ENCODE measurements at places on chromosomes 6 and 20.

- peak; percentile 20 for DNase-seq
Measured at GRCh38 chr6:31402324-31403282, 792 bp upstream of the MICA start.

DNA sequence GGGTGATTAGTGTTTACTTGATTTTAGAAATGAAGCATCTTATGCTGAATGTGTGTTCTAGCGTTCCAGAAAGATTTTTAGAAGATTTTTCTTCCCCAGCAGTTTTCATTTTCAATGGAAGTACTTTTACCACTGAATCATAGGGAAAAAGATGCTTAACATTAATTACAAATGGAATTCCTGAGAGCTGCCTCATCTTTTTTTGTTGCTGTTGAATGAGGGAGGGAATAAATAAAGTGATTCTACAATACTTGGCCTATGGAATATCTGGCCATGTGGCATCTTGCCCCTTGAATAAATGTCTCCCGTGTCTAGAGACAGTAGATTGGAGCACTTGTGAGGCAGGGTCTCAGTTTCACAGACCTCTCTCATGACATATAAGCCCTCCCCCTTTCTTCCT lies 44.1 kb upstream of the SLC22A1 start:
- no peak for DNase-seq

- DNase-seq: no peak
Measured at GRCh38 chr20:12270863-12271262, 353.2 kb downstream of the BTBD3 start.

DNA sequence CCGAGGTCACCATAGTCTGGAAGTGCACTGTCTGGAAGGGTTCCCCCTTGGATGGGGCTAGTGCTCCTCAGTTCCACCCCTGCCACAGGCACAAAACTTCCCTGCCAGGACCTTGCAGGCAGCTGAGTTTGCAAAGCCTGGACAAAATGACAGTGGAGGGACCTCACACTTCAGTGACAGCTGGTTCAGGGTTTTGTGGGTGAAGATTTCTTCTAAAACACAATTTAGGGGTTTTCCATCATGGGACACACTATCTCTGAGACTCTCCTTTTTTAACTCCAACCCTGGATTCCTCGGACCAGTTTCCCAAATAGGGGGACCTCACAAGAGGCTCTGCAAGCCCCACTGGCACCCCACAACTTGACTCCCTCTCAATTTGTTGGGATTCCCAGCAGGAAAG lies 33.6 kb upstream of the PREX1 start:
- DNase-seq: no peak

- peak; percentile 73 for DNase-seq
Measured at GRCh38 chr20:45611054-45611453, 18.5 kb upstream of the WFDC10A start.

DNA sequence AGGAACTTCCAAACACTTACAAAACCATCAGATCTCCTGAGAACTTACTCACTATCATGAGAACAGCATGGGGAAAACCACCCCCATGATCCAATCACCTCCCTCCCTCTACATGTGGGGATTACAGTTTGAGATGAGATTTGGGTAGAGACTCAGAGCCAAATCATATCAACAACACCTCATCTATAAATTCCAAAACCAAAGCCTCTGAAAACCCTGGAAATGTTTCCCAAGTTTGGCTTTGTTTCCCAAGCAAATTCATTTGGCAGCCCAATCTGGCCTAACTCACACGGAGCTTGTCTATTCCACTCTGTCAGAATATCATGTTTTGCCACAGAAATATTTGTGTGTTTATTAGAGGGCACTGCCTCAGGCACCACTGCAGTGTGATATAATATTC lies 142.6 kb downstream of the COL9A1 start:
- DNase-seq: no peak

DNA sequence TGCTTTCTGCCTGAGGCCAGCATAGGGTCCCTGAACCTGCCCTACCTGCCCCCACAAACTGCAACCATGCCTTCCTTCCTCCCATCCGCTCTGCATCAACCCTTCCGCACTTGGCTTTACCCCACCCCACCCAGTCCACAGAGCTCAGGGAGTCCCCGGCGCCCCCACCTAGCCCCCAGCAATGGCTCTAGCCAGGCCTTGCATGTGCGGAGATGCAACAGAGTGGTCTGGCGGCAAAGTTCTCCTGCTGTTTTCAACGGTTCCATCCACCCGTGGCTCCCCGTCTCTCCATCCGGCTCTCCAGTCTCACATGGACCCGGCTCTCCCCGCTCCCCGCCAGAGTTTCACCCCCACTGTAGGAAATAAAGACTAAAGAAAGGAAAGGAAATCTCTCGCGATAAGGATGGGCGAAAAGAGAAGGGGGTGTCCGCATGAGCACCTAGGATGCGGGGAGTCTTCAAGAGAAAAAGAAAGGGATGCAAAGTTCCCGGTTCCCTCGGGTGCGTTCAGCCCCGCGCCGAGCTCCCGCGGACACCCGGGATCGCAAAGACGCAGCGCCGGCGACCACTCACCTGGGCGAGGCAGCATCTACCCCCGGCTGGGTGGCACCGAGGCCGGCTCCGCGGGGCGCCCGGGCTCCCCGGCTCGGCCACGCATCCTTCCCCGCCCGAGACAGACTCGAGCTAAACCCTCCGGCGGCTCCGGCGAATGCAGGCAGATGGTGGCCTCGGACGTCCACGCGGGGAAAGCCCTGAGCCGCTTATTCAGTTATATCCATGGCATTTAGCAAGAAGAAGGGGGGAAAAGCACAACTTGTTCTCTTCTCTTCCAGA lies 579 bp downstream of the LRFN2 start:
- peak; percentile 2 for DNase-seq

DNA sequence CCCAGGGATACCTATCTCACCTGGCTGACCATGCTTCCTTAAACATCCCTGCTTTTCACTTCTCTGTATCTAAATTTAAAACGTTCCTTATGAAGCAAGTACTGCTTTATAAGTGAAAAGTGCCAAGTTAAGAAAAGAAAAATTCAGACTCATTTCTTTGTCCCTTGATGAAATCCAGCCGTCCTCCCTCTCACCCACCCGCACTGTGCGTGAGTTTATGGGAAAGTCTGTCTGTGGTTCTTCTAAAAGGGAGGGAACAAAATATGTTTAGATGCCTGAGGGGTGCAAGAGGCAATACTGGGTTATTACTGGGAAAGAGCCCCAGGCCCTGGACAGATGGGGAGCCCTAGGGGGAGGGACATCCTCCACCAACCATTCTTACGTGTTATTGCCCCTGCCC lies 31.2 kb downstream of the SPDEF start:
- DNase-seq: no peak

- peak; percentile 28 for DNase-seq
Measured at GRCh38 chr20:9408422-9409300, 105.7 kb upstream of the LAMP5 start.

GRCh38 chr6:143180826-143181225 lies 120.1 kb downstream of the AIG1 start:
- no peak for DNase-seq

DNA sequence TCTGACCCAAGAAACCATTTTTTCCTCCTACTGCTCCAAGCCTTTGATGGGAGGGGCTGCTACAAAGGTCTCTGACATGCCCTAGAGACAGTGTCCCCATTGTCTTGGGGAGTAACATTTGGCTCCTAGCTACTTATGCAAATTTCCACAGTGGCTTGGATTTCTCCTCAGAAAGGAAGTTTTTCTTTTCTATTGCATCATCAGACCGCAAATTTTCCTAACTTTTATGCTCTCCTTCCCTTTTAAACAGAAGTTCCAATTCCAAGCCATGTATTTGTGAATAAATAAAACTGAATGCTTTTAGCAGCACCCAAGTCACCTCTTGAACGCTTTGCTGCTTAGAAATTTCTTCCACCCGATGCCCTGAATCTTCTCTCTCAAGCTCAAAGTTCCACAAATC lies 51.0 kb downstream of the SLC22A2 start:
- no peak for DNase-seq

- DNase-seq: no peak
Measured at GRCh38 chr6:7246401-7247178, 66.4 kb downstream of the SSR1 start.

DNA sequence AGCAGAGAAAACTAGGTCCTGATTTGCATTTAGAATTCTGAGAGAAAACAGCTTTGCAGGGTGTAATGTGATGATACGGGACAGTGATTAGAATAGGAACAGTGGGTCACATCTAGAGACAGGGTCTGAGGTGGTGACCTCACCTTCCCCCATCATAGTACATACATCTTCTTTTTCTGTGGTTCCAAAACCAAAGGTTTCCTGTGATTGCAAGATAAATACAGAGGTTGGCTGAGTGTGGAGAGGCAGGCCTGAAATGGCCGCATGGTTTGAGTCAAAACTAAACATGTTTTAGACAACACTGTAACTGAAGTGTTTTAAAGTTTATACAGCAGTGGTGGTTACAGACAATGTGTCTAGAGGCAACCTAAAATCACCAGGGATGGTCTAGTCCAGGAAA lies 10.4 kb upstream of the NT5DC1 start:
- DNase-seq: no peak

DNA sequence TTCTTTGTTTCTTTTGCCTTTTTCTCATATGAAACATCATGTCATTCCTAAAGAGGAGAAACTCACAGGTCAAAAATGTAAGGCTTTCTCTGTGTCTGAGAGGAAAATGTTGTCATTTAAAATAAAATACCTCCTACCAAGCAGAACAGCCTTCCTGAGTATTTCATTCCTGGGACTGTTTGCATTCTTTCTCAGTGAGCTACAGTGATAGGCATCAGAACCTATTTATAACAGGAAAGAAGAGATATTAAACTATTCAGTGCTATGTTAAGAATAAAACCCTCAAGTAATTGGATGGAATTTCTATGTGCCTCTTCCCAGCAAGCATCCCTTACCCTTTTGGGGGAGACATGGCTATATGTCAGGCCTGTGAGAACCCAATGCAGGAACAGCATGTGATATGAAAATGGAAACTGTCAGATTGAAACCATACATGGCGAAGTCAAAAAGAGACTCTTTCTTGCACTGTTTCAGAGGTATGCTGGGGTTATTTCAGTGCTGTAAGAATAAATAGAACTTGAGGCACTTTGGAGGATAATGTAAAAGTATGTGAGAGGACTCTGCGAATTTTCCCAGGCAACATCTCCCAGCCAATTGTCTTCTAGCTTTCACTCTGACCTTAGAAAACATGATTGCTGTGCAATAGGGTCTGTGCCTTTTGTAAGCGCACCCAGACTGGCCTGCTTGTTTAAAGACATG lies 133.8 kb upstream of the CCN2 start:
- DNase-seq: peak; percentile 98

DNA sequence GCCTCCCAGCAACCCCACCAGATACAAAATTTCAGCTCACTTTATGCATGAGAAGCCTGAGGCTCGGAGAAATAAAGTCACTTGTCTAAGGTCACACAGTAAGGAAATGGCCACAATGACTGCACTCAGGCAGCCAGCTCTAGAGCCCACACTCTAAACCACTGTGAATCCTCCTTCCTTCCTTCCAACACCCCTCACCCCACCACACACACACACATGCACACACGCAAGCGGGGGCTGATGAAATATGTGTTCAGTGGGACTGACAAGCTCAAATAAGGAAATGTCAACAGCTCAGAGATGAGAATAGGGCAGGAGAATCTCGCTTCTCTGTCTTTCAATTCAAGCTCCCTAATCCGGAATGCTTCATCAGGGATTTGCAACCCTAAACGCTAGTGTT lies 6.0 kb upstream of the BPIFA1 start:
- DNase-seq: no peak

GRCh38 chr6:124881898-124882578 lies 80.2 kb upstream of the RNF217 start:
- peak; percentile 76 for DNase-seq

DNA sequence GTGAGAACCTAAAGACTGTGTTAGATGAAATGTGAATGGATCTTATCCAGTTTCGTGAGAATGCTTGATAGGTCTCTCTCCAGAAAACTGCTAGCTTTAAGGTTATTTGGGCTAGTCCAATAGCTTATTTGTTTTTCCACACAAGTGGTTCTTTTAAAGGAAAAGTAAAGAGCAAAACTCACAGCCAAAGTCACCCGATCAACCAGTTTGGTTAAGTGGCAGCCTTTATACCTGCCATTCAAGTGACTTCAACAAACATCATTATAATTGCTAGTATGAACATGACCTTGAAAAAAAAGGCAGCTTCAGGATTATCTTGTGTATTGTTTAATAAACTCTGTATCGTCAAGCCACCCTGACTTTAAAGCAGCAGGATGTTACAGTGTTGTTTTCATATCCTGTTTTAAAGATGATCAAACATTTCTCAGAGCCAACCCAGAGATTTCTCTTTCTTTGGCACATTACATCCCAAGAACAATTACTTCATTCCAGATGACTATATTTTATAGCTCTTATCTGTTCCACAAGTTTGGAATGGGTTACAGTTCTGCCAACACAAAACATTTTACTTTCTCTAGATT lies 253.4 kb downstream of the EPHA7 start:
- no peak for DNase-seq

DNA sequence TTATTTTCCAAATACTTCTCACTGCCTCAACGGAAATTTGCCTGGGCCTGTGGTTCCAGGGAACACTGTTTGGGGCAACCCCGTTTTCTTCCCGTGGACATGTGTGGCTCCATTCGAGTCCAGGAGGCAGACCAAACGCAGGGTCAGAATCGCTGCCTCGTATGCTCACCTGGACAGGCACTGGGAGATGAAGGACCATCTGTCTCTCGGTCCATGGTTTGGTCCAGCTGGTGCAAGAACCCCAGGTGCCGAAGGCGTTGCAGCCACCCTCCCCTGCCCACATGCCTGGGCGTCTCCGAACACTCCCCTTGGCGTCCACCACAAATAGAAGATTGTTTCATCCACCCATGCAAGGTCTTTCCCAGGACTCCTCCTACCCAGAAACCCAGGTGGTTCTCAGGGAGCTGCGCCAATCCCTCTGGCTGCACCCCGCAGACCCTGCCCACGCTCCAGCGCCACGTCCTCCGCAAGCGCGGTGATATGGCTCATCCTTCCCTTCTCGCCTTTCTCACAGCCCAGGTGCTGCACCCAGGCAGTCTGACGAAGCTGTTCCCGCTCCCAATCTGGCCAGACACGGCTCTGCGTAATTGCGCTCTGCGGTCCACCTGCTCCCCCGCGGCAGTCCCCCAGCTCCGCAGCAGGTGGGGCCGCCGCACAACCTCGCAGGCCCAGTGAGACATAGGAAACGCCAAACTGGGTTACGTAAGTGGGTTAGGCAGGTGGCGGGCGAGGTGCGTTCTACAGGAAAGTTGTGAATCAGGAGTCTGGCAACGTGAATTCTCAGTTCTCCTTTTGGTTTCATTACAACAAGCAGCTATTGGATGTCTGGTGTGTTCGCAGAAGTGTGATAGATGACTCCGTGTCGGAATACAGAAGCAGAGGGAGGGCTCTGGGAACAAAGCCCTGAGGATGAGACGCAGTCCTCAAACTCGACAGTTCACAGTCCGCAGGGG lies 146.2 kb upstream of the ECI2 start:
- peak; percentile 55 for DNase-seq

- DNase-seq: no peak
Measured at GRCh38 chr6:89410788-89411144, 1.3 kb downstream of the RRAGD start.

GRCh38 chr6:29005183-29005885 lies at the start of gene ZNF311:
Gene ZNF311 (minus strand): TSS chr6:29005315. CDS start chr6:29003954, 1,361 bp downstream.
- DNase-seq: peak; percentile 80

- DNase-seq: no peak
Measured at GRCh38 chr20:5703681-5704101, 46.5 kb upstream of the SHLD1 start.
